ENCODE measurements at places on chromosomes 12 and 14.

GRCh38 chr14:69288956-69289705, 29.2 kb downstream of the GALNT16 start:
- DNase-seq = no peak

DNA sequence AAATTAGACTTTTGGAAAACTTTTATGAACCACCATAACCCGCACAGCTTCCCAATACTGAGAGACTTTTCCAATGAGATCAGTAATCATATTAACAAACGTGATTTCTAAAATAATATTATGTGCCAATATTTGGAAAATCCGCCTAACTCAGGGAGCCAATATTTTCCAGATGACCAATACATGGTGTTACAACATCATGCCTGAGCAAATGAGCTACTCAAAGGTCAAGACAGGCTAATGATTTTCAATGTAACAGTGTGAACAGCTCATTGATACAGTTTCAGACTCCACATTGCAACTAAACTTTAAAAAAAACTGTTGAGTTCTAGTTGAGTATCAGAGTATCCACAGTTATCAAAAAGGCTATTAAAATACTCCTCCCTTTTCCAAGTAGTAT, 46.8 kb downstream of the RNF34 start:
- DNase-seq = no peak

- DNase-seq = no peak
These were observed 88.7 kb downstream of the BCL11B start for GRCh38 chr14:99183311-99183710.

GRCh38 chr14:74908861-74909341, 14.2 kb downstream of the RPS6KL1 start:
- no peak for DNase-seq

- DNase-seq = no peak
These were observed 33.4 kb downstream of the FNTB start for GRCh38 chr14:65019944-65020566.

DNA sequence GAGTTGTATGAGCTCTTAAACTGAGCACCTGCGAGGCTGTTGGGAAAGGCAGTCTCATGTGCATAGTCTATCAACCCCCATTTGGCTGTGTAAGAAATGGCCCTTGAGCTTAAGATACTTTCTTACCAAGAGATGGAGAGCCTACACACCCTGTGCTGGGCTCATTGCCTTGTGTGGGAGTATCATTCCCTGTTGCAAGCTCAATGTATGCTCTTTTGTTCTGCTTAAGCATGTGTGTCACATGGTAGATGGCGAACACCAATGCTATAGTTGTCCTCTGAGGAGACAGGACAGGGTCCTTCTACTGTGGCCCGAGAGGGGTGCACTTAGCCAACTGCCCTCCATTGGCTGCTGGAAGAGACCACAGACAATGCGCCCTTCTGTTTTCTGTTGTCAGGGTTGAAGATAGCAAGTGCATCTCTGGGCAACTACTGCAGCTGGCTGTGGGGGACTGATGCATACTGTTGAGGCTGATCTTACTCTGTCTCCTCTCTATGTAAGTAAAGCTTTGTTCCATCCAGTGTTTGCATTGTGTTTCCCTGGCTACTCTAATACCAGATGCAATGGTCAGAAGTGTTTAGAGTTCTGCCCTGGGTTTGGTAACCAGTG, 79.5 kb downstream of the PTPRB start:
- DNase-seq = no peak

DNA sequence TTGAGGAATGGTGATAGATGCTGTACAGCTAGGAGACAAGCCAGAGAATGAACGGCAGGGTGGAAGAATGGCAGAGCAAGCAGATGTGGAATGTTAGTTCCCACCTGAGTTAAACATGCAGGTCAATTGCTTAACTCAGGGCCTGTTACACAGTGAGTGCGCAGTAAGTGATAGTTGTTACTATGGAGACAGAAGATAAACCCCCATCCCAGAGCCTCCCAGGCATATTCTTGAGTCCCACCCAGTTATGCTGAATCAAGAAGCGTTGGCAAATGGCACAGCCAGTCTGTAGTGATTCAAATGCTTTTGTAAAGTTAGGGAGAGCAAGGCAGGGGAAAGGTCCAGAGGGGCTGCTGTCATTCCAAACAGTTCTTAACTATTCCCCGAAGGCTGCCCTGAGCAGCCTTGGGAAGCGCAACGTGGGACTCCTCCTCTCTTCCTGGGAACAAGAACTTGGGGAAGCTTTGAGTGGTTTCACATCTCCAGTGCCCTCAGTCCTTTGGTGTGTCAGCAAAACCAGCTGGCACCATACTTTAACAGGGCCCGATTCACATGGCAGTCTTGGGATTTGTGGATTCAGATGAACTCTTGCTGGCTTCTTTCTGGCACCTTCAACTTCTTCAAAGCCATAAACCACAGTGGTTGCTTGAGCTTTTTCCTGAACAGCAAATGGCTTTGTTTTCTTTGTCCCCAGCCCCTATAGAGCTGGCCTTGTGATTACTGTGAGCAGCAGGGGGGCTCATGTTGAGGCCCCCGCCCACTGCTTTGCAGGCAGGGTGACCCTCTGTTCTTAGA, 66.4 kb downstream of the PPM1A start:
- no peak for DNase-seq
